Cerebellar cortex (tissue), 1 donor: ENCODE measurements at places on chromosomes 3 and 15.

GRCh38 chr3:122298239-122298638, 26.8 kb upstream of the CSTA start:
- no peak for DNase-seq

GRCh38 chr3:166472015-166472414, 634.8 kb upstream of the BCHE start:
- DNase-seq = no peak

DNA sequence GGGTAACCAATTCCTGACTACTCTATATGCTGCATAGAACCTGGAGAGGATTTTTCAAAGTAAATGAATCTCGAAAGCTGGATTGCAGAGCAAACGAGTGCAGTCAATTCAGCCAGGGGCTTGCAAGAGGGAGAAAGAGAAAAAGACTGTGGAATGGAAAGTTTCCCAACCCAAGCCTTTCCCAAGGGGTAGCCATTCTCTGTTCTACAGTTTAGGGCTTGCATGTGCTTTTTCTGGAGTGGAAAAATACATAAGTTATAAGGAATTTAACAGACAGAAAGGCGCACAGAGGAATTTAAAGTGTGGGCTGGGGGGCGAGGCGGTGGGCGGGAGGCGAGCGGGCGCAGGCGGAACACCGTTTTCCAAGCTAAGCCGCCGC, 511 bp upstream of the RARB start:
- DNase-seq = no peak

DNA sequence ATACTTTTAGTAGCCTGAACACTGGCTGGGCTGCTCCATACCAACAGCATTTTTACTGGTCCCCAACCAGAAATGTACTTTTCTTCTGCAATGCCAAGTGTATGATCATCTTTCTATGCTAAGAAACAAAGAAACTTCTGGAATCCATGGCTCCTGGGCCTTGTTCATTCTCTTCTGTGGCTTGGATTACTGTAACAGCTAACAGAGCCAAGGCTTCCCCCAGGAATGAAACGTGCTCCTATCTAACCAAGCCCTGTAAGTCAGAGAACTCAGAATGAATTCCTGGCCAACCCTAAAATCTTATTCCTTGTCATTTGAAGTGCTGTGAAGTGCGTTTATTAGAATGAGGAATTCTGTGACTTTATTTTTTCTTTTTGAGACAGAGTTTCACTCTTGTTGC, 102.9 kb upstream of the RAD18 start:
- no peak for DNase-seq

GRCh38 chr3:178483704-178484103, 52.5 kb upstream of the KCNMB2 start:
- no peak for DNase-seq

DNA sequence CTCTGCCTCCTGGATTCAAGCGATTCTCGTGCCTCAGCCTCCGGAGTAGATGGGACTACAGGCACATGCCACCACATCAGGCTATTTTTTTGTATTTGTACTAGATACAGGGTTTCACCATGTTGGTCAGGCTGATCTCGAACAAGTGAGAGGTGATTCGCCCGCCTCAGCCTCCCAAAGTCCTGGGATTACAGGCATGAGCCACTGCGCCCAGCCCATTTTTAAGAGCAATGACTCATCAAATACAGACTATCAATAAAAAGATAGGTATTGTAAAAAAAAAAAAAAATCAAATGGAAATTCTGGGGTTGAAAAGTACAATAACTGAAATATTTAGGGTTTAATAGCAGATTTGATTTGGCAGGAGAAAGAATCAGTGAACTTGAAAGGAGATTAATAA, 129.0 kb downstream of the TJP1 start:
- no peak for DNase-seq

DNA sequence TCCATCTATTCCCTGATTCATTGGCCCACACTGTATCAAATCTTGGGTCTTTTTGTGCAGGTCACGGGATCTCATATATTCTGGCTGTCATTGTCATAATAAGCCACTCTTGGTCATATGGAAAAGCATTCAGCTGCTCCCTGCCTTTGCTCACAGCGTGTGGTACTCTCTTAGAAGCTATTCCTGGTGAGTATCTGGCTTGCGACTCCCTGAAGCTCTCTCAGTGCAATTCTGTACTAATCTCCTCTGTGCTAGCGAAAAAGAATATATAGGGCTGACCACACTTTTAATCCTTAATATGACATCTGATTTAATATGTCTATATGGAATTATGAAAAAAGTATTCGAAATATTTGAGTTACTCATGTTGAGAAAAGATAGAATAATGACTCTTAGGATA, 440.8 kb upstream of the GBE1 start:
- no peak for DNase-seq

DNA sequence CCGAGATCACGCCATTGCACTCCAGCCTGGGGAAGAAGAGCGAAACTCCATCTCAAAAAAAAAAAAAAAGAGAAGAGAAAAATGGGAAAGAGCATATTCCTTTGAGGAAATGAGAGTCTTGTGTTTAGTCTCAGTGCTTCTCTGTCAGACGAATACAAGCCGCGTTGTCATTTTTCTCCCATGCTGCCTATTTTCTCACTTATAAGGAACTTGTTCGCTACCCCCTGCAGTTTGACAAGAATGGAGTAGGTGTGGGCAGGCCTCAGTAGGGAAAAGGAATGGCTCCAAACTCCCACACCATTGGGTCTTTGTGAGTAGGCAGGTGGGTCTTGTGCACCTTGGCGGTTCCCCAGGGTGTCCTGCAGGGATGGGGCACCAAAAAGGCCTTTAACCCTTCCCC, 6.5 kb downstream of the GPR160 start:
- DNase-seq = no peak

DNA sequence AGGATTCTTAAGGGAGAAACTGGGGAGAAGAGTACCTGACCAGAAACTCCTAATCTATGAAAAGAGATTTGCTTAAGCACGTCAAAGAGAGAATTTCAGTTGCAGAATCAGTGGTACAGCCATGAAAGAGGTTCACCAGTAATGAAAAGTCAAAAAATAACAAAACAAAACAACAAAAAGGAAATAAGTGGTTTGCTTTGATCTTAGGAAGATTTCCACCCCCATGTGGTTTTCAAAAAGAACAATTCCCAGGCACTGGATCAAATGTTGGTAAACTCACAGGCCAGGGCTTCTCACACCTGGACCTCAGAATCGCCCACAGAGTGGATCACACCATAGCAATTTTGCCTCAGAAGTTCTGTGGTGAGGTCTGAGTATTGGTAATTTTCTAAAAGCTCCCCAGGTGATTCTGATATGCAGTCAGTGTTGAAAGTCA, 67.5 kb downstream of the TMEM39A start:
- DNase-seq = no peak

GRCh38 chr3:14360123-14360881, 42.1 kb upstream of the SLC6A6 start:
- no peak for DNase-seq

- DNase-seq = peak; percentile 64
These were observed 27.2 kb upstream of the ADAMTS7 start for GRCh38 chr15:78838489-78838888.

DNA sequence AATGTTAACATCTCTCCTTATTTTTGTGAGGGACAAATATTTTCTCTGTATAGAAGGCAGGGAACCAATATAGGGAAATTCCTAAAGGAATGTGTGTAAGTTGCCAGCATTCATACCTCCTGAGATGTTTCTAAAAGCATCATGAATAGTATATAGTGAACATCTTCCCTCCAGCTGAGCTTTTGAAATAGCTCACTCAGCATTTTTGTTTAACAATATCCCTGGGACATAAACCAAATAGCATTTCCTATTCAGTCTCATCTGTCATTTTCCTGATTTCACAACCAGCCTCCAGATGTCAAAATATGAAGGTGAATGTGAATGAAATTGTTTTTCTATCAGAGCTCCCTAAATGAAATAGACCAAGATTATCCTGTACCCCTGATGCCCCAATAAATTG, 137.2 kb downstream of the PPM1L start:
- no peak for DNase-seq

DNA sequence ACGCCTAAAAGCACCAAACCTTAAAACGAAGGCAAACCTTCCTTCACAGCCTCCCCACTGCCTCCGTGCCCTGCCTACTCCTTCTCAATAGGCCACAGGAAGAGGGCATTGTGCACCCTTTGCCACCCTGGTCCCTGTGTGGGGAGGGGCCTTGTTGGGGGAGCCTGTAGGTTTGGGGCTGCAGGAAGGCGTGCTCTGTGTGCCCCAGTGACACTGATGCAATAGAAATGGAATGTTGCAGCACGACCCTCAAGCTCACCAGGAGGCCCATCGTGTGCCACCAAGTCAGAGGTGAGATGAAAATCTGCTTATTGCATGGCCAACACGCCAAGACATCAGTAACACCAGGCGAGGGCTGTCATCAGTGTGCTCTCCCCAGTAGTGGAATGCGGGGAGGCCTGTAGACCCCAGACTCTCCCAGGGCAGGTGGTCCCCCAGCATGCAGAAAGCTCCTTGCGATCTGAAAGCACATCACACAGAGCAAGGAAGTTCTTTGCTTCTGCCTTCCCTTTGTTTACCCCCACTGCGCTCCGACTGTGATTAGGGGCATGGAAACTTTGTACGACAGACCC, 86.2 kb downstream of the ASB7 start:
- no peak for DNase-seq

- DNase-seq = no peak
These were observed 34.3 kb upstream of the APH1B start for GRCh38 chr15:63243101-63243500.

DNA sequence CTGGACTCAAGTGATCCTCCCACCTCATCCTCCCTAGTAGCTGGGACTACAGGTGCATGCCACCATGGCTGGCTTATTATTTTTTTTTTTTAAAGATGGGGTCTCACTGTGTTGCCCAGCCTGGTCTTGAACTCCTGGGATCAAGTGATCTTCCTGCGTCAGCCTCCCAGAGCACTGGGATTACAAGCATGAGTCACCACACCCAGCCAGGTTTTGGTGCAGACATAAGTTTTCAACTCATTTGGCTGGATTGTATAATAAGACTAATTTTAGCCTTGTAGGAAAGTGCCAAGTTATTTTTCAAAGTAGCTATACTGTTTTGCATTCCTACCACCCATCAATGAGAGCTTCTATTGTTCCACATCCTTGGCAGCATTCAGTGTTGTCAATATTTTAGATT, 32.1 kb downstream of the BUB1B start:
- no peak for DNase-seq

DNA sequence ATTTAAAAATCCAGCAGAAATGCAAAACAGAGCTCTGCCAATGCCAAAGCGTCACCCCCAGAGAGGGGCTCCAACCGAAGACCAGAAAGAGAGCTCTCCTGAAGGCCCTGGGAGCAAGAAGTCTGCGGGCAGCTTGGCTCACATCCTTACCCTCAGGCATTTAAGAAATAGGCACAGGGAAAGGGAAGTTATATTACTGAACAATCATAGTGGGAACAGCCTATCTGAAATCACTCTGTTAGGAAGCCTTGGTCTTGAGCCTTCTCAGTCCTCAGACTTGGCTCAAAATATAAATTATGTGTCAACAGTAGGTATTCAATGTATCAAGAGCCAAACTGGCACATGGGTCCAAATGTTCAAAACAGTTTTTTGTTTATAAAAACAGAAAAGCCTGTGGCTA, 10.3 kb upstream of the PPARG start:
- no peak for DNase-seq

DNA sequence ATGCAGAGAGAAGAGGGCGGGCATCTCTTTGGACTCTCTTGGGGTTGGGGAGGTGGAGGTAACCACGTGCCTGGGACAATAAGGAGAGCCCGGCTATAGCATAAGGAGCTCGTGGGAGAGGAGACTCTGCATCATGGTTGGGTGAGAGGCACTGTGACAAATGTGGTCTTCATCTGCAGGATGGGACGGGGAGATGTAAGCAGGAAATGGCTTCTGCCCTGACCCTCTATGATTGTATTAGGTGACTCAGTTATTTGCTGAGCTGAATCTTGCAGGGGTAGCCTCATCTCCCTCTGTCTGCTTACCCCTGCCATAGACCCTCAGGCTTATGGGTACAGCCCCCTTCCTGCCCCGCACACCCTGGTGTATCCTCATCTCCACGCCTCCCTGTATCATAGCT, 48.7 kb downstream of the CORO2B start:
- DNase-seq = no peak
